ENCODE measurements at places on chromosomes 7 and 10. TPM values are rescaled to one million over a fixed set of nuclear protein-coding genes. Genes with fewer than 3 reads are reported as not detected.

Gene SNCG
- total RNA-seq = 2.7 TPM

Gene LOXL4
- 1.1 TPM for total RNA-seq

Gene TRPV6
- total RNA-seq = 2.7 TPM

Gene OPALIN
- not detected for total RNA-seq

Gene RBM20
- 16.0 TPM for total RNA-seq

Gene PLXNA4
- total RNA-seq = 33.3 TPM

GRCh38 chr10:3882855-3883254 lies 97.8 kb upstream of the KLF6 start:
- H3K4me3 ChIP-seq = no peak overlapping the region
- H3K4me1 ChIP-seq = peaks cover 13% of the 10 kb centered on the region
- no peaks in the 10 kb centered on the region for H3K27me3 ChIP-seq
- no peak for DNase-seq

DNA sequence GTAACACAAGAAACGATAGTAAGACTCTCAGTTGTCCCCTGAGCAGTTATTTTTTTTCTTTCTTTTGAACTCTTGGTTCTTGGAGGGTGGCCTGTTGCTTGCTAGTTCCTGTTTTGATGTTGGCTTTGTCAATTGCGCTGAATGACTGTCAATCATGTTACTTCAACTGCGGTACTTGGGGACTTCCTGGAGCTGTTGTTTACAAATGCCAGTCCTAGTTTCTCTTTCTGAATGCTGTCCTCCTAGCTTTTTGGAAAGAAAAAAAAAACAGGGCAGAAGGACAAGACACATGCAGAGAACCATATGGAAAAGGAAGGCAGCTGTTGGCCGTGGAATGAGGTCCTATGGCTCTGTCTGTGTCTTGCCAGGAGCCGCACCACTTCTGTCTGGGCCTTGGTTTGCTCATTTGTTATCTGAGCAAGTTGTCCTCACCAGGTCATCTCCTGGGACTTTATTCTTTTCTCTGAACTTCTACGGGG lies 7.0 kb upstream of the PDCD4 start:
- H3K4me3 ChIP-seq = no peak overlapping the region
- no peaks in the 10 kb centered on the region for H3K36me3 ChIP-seq
- H3K27me3 ChIP-seq = no peaks in the 10 kb centered on the region
- no peak for DNase-seq

- no peaks in the 10 kb centered on the region for H3K27me3 ChIP-seq
- H3K4me1 ChIP-seq = no peaks in the 10 kb centered on the region
- H3K36me3 ChIP-seq = no peaks in the 10 kb centered on the region
- no peak overlapping the region for H3K4me3 ChIP-seq
Measured at GRCh38 chr7:67346876-67347275, 350.2 kb downstream of the TYW1 start.

DNA sequence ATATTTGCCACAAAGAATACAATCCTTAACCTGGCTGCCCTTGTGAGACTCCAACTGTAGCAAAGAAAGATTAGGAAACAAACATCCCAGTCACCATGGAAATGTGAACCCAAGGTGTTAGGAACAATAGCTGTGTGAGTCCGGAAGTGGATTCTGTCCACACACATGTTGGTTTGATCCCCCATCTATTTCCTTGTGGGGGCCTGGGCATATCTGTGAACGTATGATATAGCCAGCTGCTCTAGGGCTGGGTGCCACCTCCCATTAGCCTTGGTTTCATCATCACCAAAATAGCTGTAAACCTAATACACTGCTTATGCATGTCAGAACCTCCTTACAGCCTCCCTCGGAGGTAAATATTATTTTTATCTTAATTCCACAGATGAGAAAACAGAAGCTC lies 26.4 kb downstream of the GRK5 start:
- no peaks in the 10 kb centered on the region for H3K36me3 ChIP-seq
- no peak for DNase-seq
- no peak overlapping the region for H3K4me3 ChIP-seq
- no peaks in the 10 kb centered on the region for H3K27me3 ChIP-seq
- H3K4me1 ChIP-seq = no peaks in the 10 kb centered on the region

GRCh38 chr7:43170571-43170970 lies 58.1 kb downstream of the HECW1 start:
- H3K27ac ChIP-seq = no peak overlapping the region
- H3K36me3 ChIP-seq = no peaks in the 10 kb centered on the region
- peaks cover 5% of the 10 kb centered on the region for H3K4me1 ChIP-seq
- H3K4me3 ChIP-seq = no peak overlapping the region

DNA sequence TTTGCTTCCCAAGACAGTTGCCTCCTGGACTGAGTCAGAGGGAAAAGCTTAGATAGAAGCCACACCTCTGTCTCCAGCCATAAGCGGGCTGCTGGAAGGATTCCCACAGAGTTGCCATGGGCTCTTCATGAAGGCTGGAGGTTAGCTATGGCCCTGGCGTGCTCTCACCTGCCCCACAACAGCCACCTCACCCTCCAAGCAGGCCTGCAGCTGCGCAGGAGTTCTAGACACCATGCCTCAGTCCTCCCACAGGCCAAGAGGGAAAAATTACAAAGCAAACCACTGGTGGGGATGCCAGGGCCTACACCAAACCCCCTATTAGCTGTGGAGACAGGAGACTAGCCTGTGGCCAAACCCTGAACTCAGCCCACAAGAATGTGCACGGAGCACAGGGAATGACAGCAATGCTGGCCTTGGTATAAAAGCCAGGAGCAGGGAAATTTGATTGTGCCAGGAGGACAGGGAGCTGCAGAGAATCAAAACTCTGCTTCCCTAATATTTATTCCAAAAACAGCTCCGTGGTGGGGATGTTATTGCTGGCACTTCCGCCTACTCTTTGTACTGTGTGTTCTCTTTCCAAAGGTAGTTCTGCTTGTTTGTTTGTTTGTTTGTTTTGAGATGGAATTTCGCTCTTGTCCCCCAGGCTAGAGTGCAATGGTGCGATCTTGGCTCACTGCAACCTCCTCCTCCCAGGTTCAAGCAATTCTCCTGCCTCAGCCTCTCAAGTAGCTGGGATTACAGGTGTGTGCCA lies 60.3 kb upstream of the STK17A start:
- no peaks in the 10 kb centered on the region for H3K4me1 ChIP-seq
- H3K36me3 ChIP-seq = no peaks in the 10 kb centered on the region
- H3K4me3 ChIP-seq = no peak overlapping the region
- DNase-seq = no peak

DNA sequence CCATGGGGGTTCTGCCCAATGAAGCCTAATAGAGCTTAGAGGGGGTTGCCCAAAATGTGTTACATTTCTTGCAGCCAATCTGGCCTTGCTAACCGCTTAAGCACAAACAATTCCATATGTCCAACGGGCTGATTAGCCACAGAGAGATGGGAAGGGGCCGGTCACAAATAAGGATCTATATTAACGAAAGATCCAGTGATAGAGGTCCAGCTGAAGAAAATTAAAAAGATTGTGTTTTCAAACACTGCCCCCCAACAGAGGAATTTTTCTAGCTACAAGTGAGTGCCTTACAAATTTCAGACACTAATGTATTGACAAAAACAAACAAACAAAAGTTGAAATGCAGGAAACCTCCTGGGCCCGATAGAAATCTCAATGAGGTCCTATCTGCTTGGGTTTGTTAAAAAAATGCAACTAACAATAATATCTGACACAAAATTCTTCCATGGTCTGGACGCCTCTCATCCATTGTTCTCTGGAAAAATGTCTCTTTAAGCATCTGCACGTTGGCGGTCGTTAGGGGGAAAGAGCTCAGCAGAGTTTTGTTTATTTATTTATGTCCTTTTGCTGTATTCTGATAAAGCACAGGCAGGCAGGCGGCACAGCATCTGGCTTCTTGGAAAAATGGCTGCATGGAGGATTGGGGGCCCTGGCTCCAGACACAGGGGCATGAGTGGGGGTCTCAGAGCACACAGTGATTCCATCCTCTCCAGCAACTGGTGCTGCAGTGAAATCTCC lies 402.0 kb downstream of the RPS24 start:
- no peaks in the 10 kb centered on the region for H3K36me3 ChIP-seq
- peak overlapping the region; percentile 84 for H3K27ac ChIP-seq
- H3K4me1 ChIP-seq = peaks cover 28% of the 10 kb centered on the region

- H3K27me3 ChIP-seq = no peaks in the 10 kb centered on the region
- peaks cover 19% of the 10 kb centered on the region for H3K4me1 ChIP-seq
- peak overlapping the region; percentile 19 for H3K27ac ChIP-seq
Measured at GRCh38 chr10:3095373-3096139, 28.2 kb downstream of the PFKP start.

All from endodermal cell (in vitro differentiated cells).